ENCODE measurements at places on chromosomes 2 and 18.

GRCh38 chr2:167681234-167682015 is 566.0 kb downstream of the STK39 start:
- no peak for DNase-seq

- no peak for DNase-seq
Observed at GRCh38 chr2:195700480-195700879, 43.5 kb downstream of the SLC39A10 start.

DNA sequence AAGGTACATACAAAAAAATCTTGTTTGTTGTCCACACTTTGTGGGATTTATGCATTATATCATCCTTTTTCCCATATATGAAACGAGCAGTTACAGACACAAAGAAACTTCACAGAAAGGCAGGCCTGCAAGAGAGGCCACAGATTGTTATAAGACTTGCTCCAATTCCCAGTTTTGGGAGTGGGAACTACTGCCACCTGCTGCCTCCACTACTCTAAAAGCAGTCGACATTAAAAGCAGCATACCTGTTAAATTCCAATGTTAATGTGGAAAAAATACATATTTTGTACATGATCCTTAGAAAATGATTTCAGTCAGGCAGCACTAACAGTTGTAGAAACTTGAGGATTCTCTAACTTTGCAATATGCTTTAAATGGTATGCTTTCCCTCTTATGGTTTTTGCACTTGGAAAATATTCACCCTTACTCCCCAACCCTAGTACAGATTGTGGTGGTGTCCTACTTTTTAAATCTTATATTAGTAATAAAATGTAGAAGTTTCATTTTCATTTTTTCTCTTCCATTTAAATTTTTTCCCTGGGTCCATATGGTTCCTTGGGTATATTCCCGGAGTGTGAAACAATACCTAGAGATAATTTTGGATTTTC is 37.9 kb downstream of the SLC38A11 start:
- DNase-seq: no peak

DNA sequence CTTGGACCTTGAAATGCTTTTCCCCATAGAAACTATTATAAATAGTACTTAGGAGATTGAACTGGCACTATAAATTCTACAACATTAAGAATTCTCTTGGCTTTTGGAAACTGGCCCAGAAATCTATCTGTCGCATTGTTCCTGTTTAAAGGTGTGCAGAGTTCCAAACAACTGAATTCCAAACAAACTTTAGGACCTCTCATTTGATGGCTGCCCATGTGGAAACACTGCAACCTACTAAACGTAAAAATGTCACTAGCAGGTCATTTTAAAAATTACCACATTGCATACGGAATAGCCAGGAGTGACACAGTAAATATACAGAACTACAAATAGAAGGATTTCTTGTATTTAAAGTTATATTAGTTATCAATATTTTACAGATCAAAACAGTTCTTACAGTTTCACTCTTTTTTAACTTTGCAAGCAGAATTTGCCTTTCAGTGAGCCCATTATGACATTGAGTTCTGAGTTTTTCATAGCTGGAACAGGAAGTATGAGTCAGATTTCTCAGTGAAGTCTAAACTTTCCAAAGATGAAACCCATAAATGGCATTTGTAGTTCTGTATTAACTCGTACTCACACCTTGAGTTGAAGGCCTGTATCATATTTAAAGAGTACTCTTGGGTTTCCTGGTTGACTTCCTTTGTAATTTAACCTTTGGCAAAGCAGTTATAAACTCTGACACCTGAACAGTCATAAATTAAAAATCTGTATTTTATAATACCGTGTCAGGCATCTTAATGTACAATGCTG is 142.3 kb upstream of the BOD1L2 start:
- peak; percentile 83 for DNase-seq

GRCh38 chr2:182499706-182500470 is 73.1 kb upstream of the PDE1A start:
- no peak for DNase-seq

DNA sequence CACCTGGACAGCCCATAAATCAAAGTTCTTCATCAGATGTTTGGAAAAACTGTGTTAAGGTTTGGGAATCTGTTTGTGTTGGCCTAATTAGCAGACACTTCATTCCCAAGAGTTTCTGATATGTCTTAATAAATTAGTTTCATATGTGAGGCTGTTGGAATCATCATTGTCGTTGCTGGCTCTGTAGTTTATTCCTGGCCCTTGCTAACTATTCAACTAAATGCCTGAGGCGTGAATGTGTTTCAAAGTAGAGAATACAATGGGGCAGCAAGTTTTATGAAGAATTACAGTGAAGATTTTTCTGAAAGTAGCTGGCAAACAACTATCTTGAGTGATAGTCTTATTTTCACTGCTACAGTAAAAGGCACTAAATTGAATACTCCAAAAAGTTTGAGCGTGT is 141.1 kb downstream of the PARD3B start:
- DNase-seq: no peak

DNA sequence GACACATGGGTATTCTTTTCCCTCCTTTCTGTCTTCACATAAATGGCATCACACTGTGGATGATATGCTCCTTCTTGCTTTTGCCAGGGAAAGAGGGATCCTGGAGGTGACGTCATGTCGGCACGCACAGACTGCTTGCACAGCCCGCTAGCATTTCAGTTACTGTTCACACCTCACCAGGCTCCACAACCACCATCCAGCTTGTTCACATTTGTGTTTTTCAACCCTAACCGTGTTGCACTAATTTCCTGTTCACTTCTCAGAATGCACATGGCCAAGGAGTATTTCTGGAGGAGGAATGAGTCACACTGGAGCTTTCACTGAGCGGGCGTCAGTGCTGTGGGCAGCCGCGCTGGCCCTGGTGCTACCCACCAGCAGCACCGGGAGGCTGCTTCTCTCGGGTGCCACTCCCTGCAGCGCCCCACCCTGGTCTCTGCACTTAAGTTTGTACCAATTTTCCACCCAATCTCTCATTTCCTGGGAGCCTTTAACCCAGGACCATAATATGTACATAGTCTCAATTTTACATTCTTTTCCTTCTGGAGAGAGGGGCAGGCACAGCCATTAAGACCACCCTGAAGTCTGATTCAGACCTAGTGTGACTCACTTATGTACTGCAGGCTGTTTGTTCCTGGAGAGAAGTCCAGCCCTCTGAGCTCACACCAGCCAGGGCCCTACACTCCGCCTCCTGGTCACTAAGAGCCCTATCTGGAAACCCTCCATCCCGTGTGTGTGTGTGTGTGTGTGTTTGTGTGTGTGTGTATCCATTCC is 65.1 kb downstream of the MBP start:
- peak; percentile 91 for DNase-seq

DNA sequence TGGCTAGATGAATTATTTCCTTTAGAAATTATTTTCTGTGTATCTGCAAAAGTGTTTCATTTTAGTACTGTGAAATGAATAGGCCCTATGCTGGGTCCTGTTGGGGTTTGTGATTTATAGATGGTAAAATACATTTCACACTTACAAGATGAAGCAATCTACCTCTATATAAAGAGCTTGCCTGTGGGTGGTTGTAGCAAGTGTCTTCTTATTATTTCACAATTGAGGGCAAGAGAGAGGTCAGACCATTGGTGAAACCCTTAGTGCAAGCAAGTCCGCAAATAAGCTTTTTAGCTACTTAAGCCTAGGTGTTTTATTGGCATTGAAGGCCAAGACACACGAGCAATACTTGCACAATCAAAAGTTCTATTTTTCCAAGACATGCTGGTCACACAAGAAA is 153.1 kb downstream of the FMNL2 start:
- peak; percentile 6 for DNase-seq

DNA sequence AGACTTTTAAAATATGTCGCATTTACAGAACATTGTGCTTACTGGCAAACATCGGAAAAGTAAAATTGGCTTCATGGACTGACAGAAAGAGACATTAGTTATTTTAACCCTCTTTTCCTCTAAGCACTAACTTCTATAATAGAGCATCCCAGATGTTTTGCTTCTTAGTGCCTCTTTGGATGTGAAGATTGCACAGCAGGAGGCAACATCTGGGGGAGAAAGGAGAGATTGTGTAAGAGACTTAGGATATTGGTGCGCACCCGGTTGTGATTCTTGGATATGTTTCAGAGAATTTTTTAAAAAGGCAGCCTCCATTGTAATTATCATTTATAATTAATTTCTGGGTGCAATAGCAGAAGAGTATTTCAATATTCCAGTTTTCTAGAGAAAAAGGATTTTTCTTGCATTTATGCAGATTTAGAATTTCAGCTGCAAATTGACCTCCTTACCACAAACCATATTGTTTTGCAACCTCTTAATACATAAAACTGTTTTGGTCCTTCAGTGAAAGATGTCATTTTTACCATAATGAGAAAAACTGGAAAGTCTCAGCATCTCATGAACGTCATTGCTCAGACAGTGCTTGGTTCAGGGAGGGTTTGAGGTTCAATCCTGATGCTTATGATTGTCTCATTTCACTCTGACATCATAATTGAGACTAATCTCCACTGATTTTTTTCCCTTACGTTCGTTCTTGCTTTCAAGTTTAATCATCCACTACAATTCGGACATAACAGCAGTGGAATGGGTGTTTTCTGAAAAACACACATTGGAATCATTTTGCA is 404.3 kb downstream of the ZNF521 start:
- no peak for DNase-seq

DNA sequence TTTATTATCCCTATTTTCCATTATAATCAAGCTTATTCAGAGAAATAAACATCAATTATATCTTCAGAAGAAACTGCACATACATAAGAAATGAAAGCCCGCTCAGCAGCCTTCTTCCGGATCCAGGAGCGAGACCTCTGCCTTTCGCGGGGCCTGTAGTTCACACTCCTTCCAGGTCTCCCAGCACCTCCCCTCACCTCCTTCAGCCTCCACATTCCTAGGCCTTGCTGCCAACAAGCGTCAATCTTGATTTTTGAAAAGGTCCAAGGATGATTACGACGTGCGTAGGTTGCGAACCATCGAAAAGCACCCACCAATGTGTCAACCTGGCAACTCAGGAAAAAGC is 355 bp upstream of the KIDINS220 start:
- no peak for DNase-seq

DNA sequence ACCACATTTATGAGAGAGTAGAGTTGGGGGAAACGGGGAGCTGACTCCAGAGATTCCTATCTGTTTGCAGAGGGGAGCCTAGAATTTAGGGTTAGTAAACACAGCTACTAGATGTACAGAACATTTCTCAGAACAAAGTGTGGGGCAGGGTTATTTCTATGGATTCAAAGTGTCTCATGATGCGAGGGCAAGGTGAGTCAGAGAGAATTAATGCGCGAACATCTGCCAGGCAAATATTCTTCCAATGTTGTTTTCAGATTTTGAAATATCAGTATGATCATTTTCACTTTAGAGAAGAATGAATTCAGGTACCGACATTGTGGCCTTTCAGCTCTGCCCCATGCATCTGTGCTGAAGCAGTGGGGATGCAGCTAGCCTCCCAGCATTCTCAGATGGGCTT is 2.0 kb upstream of the DSEL start:
- no peak for DNase-seq

All from activated CD4-positive, alpha-beta T cell treated with anti-CD3 and anti-CD28 coated beads, Interleukin-2, amount 50 U/mL, for 16 hours (primary cell).